Large intestine (tissue), 12 donors: ENCODE measurements at places on chromosomes 6 and 20.
A peak's percentile ranks its signal among the peaks of the same experiment; 100 is the strongest.

GRCh38 chr6:1325461-1326309 is 13.8 kb downstream of the FOXQ1 start:
- H3K27ac ChIP-seq, result no peak overlapping the region
- no peaks in the 10 kb centered on the region for H3K4me1 ChIP-seq
- H3K27me3 ChIP-seq, result no peaks in the 10 kb centered on the region
- no peaks in the 10 kb centered on the region for H3K36me3 ChIP-seq
- no peak for DNase-seq

DNA sequence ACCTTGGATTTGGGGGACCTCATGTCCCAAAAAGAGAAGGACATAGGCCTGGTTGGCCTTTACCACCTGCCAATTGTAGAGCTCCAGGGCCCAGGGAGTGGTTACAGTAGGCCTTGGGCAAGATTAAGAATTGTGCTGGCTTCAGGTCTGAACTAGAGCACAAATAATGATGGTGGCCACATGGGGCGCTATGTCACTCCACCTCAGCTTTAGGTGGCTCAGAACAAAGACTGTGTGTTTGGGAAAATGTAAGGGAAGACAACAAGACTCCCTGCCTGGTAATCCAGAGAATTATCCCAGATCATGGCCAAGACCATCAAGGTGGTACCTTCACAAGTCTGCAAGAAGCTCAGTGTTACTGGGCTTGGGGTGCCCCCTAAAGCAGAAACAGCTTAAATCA is 224.9 kb upstream of the OPRM1 start:
- no peaks in the 10 kb centered on the region for H3K36me3 ChIP-seq
- H3K4me1 ChIP-seq, result peaks cover 10% of the 10 kb centered on the region

DNA sequence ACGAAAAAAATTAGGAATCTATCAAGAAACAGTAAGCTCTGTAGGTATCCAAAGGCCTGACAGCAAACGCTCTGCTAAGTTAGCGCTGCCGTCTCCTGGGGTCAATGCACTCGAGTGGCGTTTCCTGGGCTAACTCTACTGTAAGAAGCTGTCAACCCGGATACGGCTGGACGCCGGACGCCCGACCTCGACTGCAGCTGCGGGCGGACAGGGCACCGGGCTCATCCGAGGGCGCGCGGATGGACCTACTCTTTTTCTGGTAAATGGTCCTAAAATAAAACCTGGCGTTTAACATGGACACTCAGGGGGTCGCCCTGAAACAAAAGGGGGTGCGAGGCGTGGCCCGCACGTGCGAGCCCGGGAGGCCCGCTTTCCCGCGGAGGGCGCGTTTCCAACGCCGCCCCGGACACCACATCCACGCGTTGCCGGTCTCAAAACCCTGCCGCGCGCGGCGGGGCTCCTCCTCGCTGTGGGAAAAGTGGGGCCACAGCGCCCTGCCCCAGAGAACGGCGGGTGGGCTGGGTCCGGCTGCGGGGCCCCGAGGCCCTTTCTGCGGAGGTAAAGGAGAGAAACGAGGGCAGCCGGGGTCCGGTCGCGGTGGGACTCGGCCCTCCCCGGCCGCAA is 537 bp downstream of the TCP1 start:
- H3K27ac ChIP-seq, result peak overlapping the region; percentile 99
- peaks cover 41% of the 10 kb centered on the region for H3K36me3 ChIP-seq
- H3K27me3 ChIP-seq, result no peaks in the 10 kb centered on the region
- DNase-seq, result peak; percentile 41
- peaks cover 21% of the 10 kb centered on the region for H3K4me1 ChIP-seq
- H3K4me3 ChIP-seq, result peak overlapping the region; percentile 95

GRCh38 chr6:155418017-155418761 is 37.5 kb downstream of the NOX3 start:
- H3K27ac ChIP-seq, result no peak overlapping the region
- H3K4me3 ChIP-seq, result no peak overlapping the region
- H3K27me3 ChIP-seq, result no peaks in the 10 kb centered on the region
- DNase-seq, result peak; percentile 4

- H3K36me3 ChIP-seq, result no peaks in the 10 kb centered on the region
- no peak for DNase-seq
- no peaks in the 10 kb centered on the region for H3K27me3 ChIP-seq
- H3K27ac ChIP-seq, result no peak overlapping the region
Measured at GRCh38 chr20:36969051-36969450, 17.5 kb upstream of the SAMHD1 start.

DNA sequence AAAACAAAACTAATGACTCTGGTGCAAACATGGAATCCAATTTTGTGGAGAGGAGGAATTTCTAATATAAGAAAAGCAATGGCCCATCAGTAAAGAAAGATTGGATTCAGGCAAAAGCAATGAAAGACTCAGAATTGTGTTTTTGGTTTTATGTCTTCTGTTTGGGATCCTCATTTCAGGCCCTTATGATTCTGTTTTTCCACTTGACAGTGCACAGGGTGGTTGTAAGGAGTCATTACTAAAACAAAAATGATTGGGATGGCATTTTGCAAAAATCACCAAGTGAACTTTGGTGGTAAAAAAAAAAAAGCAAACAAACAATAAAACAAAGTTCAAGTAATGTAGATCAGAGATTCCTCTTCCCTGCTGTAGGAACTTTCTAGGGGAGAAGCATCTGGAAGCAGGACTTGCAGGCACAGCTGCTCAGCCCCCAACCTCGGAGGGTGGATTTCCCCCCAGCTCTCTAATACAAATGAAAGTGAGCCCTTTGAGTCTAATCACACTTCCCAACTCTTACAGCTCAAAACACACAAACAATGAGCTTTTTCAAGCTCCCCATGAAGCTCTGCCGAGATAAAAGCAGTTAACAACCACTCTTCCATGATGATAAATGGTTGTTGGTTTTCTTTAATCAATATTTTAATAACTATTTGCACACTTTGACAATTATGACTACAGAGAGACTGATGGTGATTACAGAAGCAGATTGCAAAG is 177.7 kb downstream of the ZDHHC14 start:
- no peak overlapping the region for H3K27ac ChIP-seq
- peaks cover 6% of the 10 kb centered on the region for H3K4me1 ChIP-seq
- no peak for DNase-seq
- H3K36me3 ChIP-seq, result peaks cover 8% of the 10 kb centered on the region
- no peaks in the 10 kb centered on the region for H3K27me3 ChIP-seq
